Calu3 (cell line): ENCODE measurements at places on chromosomes 12 and 14. TPM values are rescaled to one million over a fixed set of nuclear protein-coding genes. Genes with fewer than 3 reads are reported as not detected.

GCN1 gene
- 168 and 188 TPM in 2 replicates for total RNA-seq

LRRC10 gene
- not detected in 2 replicates for total RNA-seq

KLRC2 gene
- not detected in 2 replicates for total RNA-seq

RIMBP2 gene
- total RNA-seq = 6.1 and 6.2 TPM in 2 replicates

LRTM2 gene
- not detected in 2 replicates for total RNA-seq

SLC5A8 gene
- 0.12 TPM in 1 of 2 replicates, not detected in the other for total RNA-seq

GRCh38 chr12:71636704-71637115 lies 26.9 kb downstream of the ZFC3H1 start:
- DNase-seq = peak; percentile 38

GRCh38 chr12:31876568-31877424 lies 82.4 kb upstream of the RESF1 start:
- DNase-seq = no peak

DNA sequence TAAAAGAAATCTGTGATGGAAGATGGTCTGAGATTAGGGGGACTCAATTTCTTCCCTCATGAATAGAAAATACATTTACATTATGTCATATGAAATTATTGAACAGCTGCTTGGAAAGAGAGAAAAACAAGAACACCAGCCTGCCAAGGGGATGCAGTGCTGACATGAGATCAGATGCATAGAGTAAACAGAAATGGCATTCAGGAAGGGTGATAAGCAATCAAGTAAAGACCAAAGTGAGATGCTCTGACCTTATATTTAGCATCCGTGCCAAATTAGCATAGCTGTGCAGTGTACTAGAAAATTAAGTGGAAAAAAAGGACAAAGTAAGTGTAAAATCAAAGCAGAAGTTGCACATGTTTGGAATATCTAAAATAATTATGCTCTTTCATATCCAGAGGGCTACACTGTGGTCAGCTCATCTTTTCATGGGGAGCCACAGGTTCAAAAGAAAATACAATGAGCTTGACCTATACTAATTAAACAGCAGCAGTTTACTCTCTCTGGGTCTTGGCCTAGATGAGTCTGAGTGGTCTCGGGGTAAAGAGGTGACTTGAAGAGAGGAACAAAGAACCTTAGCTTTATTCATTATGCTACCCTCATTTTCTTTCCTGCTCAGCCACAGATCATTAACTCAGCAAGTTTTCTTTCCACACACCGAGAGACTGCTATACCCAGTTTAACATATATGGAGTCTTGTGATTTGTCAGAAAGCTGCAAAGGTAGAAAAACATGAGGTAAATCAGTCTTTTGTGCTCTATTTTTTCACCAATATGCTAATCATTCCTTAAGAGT lies 359.4 kb upstream of the FOXG1 start:
- DNase-seq = no peak

DNA sequence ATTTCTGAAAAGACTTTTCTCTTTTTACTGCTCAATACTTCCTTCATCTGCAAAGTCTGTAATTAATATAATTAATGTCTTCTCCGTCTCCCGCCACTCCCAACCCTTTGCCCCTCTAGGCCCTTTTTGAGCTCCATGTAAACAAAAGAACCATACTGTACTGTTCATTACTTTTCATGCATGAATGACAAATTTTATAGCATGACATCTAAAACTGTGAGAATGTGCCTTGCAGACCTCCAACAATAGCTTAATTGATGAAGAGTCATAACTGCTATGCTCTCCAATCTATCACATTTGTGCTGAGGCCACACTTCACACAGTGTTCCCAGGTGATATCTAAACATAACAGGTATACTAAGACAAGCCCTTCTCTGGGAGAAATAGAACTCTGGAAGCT lies 1122.7 kb upstream of the ATXN7L3B start:
- DNase-seq = no peak

GRCh38 chr12:41556176-41556575 lies 368.1 kb downstream of the PDZRN4 start:
- DNase-seq = no peak
